NCI-H1930 (cell line): ENCODE measurements at places on chromosomes 7 and 10.

GRCh38 chr7:83593921-83594475, 54.9 kb downstream of the SEMA3E start:
- DNase-seq = no peak

DNA sequence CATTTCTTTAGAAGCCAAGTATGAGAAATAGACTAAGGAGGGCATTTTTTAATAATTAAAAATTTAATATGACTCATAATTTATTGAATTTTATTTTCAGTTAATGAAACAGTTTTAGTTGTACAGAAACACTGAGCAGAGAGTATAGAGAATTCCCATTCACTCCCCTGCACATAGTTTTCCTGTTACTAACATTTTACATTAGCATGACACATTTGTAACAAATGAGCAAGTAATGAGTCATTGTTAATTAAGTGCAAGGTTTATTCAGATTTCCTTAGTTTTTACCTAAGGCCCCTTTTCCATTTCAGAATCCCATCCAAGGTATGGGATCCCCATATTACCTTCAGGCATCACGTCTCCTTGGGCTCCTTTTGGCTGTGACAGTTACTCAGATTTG, 271.5 kb upstream of the FZD8 start:
- no peak for DNase-seq

DNA sequence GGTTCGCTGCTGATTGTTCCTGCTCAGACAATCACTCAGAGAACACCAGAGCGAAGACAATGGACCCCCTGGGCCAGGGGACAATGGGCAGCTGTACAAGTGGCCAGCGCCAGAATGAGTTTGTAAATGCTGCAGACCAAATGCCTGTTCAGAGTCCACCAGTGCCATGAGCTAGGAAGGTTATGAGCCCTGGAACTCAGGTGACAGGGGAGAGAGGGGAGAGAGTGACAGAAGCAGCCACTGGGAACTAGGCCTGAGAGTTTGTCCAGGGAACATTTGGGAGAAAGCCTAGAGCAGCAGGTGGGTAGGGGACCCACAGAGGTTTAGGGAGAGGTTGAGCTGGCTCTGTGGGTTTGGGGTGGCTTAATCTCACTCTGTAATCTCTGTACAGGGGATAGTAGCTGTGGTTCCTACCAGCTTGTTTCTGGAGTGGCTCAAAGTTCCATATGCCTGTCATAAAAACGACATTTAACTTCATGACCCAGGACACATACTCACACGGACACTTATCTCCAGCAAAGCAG, 60.4 kb downstream of the C10orf105 start:
- DNase-seq = no peak

- no peak for DNase-seq
Measured at GRCh38 chr7:49692516-49692915, 80.9 kb upstream of the VWC2 start.

- no peak for DNase-seq
Measured at GRCh38 chr7:126501617-126502016, 751.1 kb downstream of the GRM8 start.

DNA sequence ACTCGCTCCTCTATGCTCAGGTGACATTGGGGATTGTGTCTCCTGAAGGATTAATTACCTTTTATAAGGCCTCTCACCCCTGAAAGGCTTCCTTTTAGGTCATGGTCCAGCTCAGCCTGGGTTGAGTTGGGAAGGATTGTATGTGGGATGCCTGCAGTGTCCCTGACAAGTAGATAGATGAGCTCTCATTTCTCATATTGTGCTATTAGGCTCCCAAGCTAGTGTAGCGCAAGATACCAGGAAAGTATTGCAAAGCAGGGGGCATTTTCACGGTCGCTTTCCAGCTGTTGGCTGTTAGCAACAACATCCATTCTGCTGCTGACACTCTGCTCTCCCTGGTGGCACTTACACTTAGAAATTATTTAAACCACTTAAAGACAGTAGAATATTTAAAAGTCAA, 31.9 kb downstream of the NXPH1 start:
- DNase-seq = no peak
